Activated CD4-positive, alpha-beta T cell treated with anti-CD3 and anti-CD28 coated beads, Interleukin-2, amount 10 ng/mL, durations not matched to agents 24 days and 14 days (primary cell): ENCODE measurements at places on chromosomes 6 and 20. TPM values are rescaled to one million over a fixed set of nuclear protein-coding genes. Genes with fewer than 3 reads are reported as not detected.

Gene RAMACL
- 0.14 and 0.30 TPM in 2 replicates for total RNA-seq

Gene RSPO4
- total RNA-seq, result not detected in 2 replicates

Gene CYP24A1
- total RNA-seq, result not detected in 2 replicates

Gene GUCA1A
- total RNA-seq, result not detected in 2 replicates

Gene SLC35D3
- not detected in 2 replicates for total RNA-seq

Gene ZBP1
- total RNA-seq, result 0.51 and 0.62 TPM in 2 replicates

Gene MYBL2
- 108 and 110 TPM in 2 replicates for total RNA-seq

Gene FAM83D
- 12.9 and 13.7 TPM in 2 replicates for total RNA-seq

Gene LPA
- total RNA-seq, result not detected in 2 replicates

Gene IYD
- total RNA-seq, result not detected in 2 replicates

Gene OR2B2
- not detected in 2 replicates for total RNA-seq

Gene HLA-G
- 0.85 and 1.2 TPM in 2 replicates for total RNA-seq

Gene IL17A
- total RNA-seq, result not detected in 2 replicates

Gene MEI4
- not detected in 2 replicates for total RNA-seq

Gene ERGIC3
- 123 and 136 TPM in 2 replicates for total RNA-seq

GRCh38 chr6:129320892-129321291 lies 389.1 kb downstream of the ARHGAP18 start:
- no peak for DNase-seq
- H3K27ac ChIP-seq, result no peak overlapping the region
- peaks cover 8% of the 10 kb centered on the region for H3K27me3 ChIP-seq
- no peak overlapping the region for H3K4me3 ChIP-seq
- H3K36me3 ChIP-seq, result no peaks in the 10 kb centered on the region

GRCh38 chr20:62111148-62111547 lies 11.1 kb upstream of the LSM14B start:
- H3K27me3 ChIP-seq, result no peaks in the 10 kb centered on the region
- no peak overlapping the region for H3K27ac ChIP-seq
- DNase-seq, result no peak

- no peaks in the 10 kb centered on the region for H3K27me3 ChIP-seq
- no peak for DNase-seq
- no peaks in the 10 kb centered on the region for H3K36me3 ChIP-seq
- H3K4me1 ChIP-seq, result no peaks in the 10 kb centered on the region
- no peak overlapping the region for H3K27ac ChIP-seq
These were observed 62.4 kb downstream of the PTCHD4 start for GRCh38 chr6:48048451-48049146.

GRCh38 chr6:85498596-85499258 lies 48.8 kb downstream of the NT5E start:
- H3K27me3 ChIP-seq, result no peaks in the 10 kb centered on the region
- DNase-seq, result peak; percentile 43
- no peak overlapping the region for H3K27ac ChIP-seq
- H3K4me1 ChIP-seq, result peaks cover 2% of the 10 kb centered on the region

GRCh38 chr6:46420921-46421638 lies 70.2 kb downstream of the RCAN2 start:
- H3K4me1 ChIP-seq, result no peaks in the 10 kb centered on the region
- no peaks in the 10 kb centered on the region for H3K36me3 ChIP-seq
- no peak overlapping the region for H3K4me3 ChIP-seq
- H3K27me3 ChIP-seq, result peaks cover 18% of the 10 kb centered on the region

- DNase-seq, result no peak
- H3K36me3 ChIP-seq, result no peaks in the 10 kb centered on the region
- no peak overlapping the region for H3K4me3 ChIP-seq
These were observed 146.7 kb upstream of the LRFN2 start for GRCh38 chr6:40733770-40734396.

GRCh38 chr6:33416386-33417127 lies 1.4 kb downstream of the CUTA start:
- H3K4me3 ChIP-seq, result peak overlapping the region; percentile 92
- H3K27ac ChIP-seq, result peak overlapping the region; percentile 96
- H3K27me3 ChIP-seq, result peaks cover 1% of the 10 kb centered on the region
- H3K4me1 ChIP-seq, result peaks cover 60% of the 10 kb centered on the region
- peaks cover 36% of the 10 kb centered on the region for H3K36me3 ChIP-seq

- H3K4me3 ChIP-seq, result no peak overlapping the region
- H3K36me3 ChIP-seq, result peaks cover 6% of the 10 kb centered on the region
- no peaks in the 10 kb centered on the region for H3K27me3 ChIP-seq
- H3K4me1 ChIP-seq, result peaks cover 4% of the 10 kb centered on the region
- no peak for DNase-seq
These were observed 123.5 kb downstream of the TCP11 start for GRCh38 chr6:35017411-35018181.

DNA sequence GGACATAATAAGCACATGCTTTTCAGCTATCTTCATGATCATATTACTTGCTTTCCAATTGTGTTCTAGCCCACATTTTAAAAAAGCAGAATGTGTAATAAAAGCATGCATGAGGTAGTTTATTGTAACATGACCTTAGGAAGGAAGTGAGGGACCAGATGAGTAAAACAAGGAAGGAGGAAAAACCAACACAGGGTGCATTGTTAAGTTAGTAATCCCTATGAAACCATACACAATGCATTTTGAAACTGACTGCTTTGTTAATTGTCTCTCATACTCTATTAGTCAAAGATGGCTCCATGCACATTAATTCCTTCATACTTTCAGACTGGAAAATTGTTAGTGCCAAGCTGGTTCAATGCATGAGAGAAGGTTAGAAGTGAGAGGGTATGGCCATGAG lies 37.7 kb upstream of the CENPW start:
- H3K4me1 ChIP-seq, result peaks cover 10% of the 10 kb centered on the region
- no peak overlapping the region for H3K27ac ChIP-seq
- DNase-seq, result no peak
- H3K36me3 ChIP-seq, result no peaks in the 10 kb centered on the region

- peaks cover 35% of the 10 kb centered on the region for H3K4me1 ChIP-seq
- no peak for DNase-seq
- H3K27me3 ChIP-seq, result no peaks in the 10 kb centered on the region
- no peak overlapping the region for H3K4me3 ChIP-seq
These were observed 2.1 kb upstream of the TNFAIP3 start for GRCh38 chr6:137864812-137865508.

- no peaks in the 10 kb centered on the region for H3K36me3 ChIP-seq
- peaks cover 1% of the 10 kb centered on the region for H3K4me1 ChIP-seq
- H3K27me3 ChIP-seq, result no peaks in the 10 kb centered on the region
- no peak overlapping the region for H3K27ac ChIP-seq
These were observed 168.9 kb upstream of the JARID2 start for GRCh38 chr6:15077006-15077405.

DNA sequence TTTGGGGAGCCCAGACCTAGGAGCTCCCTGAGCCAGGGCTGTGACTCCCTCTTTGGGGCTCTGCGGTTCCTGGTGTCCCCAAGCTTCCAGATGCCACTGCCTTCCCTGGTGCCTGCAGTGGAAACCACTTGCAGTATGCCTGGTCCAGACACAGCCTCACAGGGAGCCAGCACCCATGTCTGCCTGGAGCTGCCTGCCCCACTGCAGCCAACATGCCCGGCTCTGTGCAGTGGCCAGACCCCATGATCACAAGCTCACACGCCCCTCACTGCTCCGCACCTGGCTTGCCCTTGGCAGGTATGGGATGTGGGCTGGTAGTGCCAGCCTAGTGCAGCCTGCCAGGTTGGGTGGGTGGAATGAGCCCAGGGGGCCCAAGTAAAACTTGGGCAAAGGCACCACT lies 644.8 kb downstream of the HTR1B start:
- no peaks in the 10 kb centered on the region for H3K4me1 ChIP-seq
- H3K27me3 ChIP-seq, result no peaks in the 10 kb centered on the region
- H3K27ac ChIP-seq, result no peak overlapping the region
- H3K4me3 ChIP-seq, result no peak overlapping the region
- no peaks in the 10 kb centered on the region for H3K36me3 ChIP-seq

- H3K27me3 ChIP-seq, result no peaks in the 10 kb centered on the region
- peaks cover 18% of the 10 kb centered on the region for H3K4me1 ChIP-seq
- peaks cover 25% of the 10 kb centered on the region for H3K36me3 ChIP-seq
- H3K27ac ChIP-seq, result no peak overlapping the region
- no peak for DNase-seq
- no peak overlapping the region for H3K4me3 ChIP-seq
These were observed 43.3 kb downstream of the PPARD start for GRCh38 chr6:35385457-35386202.

GRCh38 chr6:44481056-44481455 lies 93.5 kb downstream of the CDC5L start:
- no peaks in the 10 kb centered on the region for H3K36me3 ChIP-seq
- DNase-seq, result no peak
- H3K27me3 ChIP-seq, result peaks cover 12% of the 10 kb centered on the region
- H3K4me3 ChIP-seq, result no peak overlapping the region
- H3K27ac ChIP-seq, result no peak overlapping the region
- H3K4me1 ChIP-seq, result no peaks in the 10 kb centered on the region

DNA sequence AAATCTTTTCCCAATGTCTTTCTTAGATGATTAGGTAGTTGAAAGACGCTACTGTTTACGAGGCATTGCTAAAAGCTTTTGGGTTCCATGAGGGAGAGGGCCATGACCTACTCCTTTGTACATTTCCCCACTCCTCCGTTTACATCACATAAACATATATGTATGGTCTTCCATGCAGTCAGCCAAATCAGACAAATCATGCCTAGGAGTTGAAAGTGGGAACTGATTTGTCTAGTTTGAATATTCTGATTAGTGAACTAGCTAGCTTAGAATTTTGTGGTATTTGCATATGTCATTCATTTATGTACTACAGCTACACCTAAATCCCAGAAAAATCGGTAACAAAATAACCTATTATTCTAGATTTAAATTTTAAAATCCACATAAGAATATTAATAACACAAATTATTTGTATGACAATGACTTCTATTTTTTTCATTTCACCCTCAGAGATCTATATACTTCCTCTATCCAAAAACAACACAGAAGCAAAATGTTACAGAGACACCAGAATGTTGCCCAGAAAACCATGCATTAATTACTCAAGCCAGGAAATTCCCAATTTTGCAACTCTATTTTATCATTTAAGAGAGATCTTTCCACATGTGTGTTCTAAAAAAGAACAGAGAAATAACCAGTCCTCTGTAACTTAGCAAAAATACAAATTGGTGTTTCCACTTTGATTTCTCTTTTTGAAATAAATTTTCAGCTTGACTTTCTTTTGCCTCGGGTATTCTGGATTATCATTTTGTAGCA lies 231.9 kb downstream of the LAMA2 start:
- no peaks in the 10 kb centered on the region for H3K27me3 ChIP-seq
- H3K36me3 ChIP-seq, result no peaks in the 10 kb centered on the region
- no peak overlapping the region for H3K4me3 ChIP-seq
- H3K27ac ChIP-seq, result no peak overlapping the region
- H3K4me1 ChIP-seq, result no peaks in the 10 kb centered on the region

GRCh38 chr6:5471044-5471443 lies 209.7 kb downstream of the FARS2 start:
- H3K27ac ChIP-seq, result no peak overlapping the region
- H3K4me1 ChIP-seq, result peaks cover 5% of the 10 kb centered on the region
- no peaks in the 10 kb centered on the region for H3K36me3 ChIP-seq
- no peak overlapping the region for H3K4me3 ChIP-seq
- H3K27me3 ChIP-seq, result no peaks in the 10 kb centered on the region

DNA sequence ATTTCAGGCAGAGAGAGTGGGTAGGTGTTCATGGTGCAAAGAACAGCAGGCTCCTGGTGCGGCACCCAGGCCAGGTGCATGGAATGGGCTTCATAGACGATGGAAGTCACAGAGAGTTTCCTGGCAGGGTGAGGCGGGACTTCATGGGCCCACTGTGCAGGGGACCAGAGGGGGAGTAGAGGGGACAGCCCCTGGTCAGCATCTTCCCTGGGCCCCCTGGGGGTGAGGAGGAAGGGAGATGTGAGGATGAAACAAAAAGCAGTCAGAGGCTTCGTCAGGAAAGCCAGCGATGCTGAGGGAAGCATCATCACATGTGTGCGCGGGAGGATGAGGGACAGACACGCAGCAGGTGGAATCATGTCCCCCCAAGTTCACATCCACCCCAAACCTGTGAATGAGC lies 2.4 kb upstream of the THBS2 start:
- no peak overlapping the region for H3K4me3 ChIP-seq
- no peaks in the 10 kb centered on the region for H3K36me3 ChIP-seq
- peaks cover 2% of the 10 kb centered on the region for H3K4me1 ChIP-seq
- no peak for DNase-seq

- H3K27ac ChIP-seq, result no peak overlapping the region
- no peaks in the 10 kb centered on the region for H3K27me3 ChIP-seq
- DNase-seq, result no peak
- peaks cover 2% of the 10 kb centered on the region for H3K36me3 ChIP-seq
- H3K4me1 ChIP-seq, result peaks cover 6% of the 10 kb centered on the region
These were observed 9.1 kb downstream of the PNLDC1 start for GRCh38 chr6:159809149-159809548.

GRCh38 chr6:33817489-33817888 lies 13.7 kb upstream of the MLN start:
- H3K36me3 ChIP-seq, result no peaks in the 10 kb centered on the region
- no peak for DNase-seq
- peaks cover 22% of the 10 kb centered on the region for H3K27me3 ChIP-seq
- peaks cover 7% of the 10 kb centered on the region for H3K4me1 ChIP-seq

GRCh38 chr6:31092769-31093505 lies 19.4 kb downstream of the C6orf15 start:
- H3K27me3 ChIP-seq, result peaks cover 5% of the 10 kb centered on the region
- no peak overlapping the region for H3K4me3 ChIP-seq
- H3K36me3 ChIP-seq, result no peaks in the 10 kb centered on the region
- no peak overlapping the region for H3K27ac ChIP-seq

DNA sequence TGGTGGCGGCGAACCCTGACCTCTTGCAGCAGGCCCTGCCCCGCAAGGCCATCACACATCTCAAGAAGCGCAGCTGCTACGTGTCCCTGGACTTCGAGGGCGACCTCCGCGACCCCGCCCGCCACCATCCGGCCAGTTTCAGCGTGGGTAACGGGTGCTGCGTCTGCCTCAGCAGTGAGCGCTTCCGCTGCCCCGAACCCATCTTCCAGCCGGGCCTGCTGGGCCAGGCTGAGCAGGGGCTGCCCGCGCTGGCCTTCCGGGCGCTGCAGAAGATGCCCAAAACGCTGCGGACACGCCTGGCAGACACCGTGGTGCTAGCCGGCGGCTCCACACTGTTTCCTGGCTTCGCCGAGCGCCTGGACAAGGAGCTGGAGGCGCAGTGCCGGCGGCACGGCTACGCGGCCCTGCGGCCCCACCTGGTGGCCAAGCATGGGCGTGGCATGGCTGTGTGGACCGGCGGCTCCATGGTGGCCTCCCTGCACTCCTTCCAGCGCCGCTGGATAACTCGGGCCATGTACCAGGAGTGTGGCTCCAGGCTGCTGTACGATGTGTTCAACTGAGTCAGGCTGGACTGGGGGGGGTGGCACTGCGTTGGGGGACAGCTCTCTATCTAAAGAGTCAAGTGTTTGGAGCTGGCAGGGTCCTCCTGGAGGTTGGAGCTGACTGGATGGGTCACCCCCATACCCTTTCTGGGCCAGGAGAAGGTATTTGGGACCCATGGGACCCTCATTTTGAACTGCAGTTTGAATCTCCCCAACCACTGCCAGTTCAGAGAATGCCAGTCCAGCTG lies 1.1 kb downstream of the ACTL10 start:
- H3K27ac ChIP-seq, result peak overlapping the region; percentile 87
- no peaks in the 10 kb centered on the region for H3K27me3 ChIP-seq
- H3K4me1 ChIP-seq, result peaks cover 41% of the 10 kb centered on the region
- DNase-seq, result peak; percentile 94
- peak overlapping the region; percentile 83 for H3K4me3 ChIP-seq

- H3K36me3 ChIP-seq, result peaks cover 5% of the 10 kb centered on the region
- no peak for DNase-seq
- no peak overlapping the region for H3K27ac ChIP-seq
- no peak overlapping the region for H3K4me3 ChIP-seq
- H3K27me3 ChIP-seq, result no peaks in the 10 kb centered on the region
These were observed 17.9 kb upstream of the MICB start for GRCh38 chr6:31479933-31480535.

- no peaks in the 10 kb centered on the region for H3K4me1 ChIP-seq
- no peak for DNase-seq
- no peaks in the 10 kb centered on the region for H3K36me3 ChIP-seq
- no peak overlapping the region for H3K27ac ChIP-seq
- H3K4me3 ChIP-seq, result no peak overlapping the region
These were observed 234.6 kb upstream of the ID4 start for GRCh38 chr6:19602434-19603013.
